ENCODE measurements at places on chromosomes 6 and 20.

GRCh38 chr6:45742591-45742990 is 273.1 kb downstream of the CLIC5 start:
- no peak for DNase-seq

- DNase-seq = peak; percentile 54
Observed at GRCh38 chr20:9573335-9574151, 59.2 kb downstream of the LAMP5 start.

- DNase-seq = no peak
Observed at GRCh38 chr6:131003488-131004386, 59.3 kb downstream of the EPB41L2 start.

GRCh38 chr6:80366714-80367113 is 260.2 kb downstream of the BCKDHB start:
- DNase-seq = no peak

DNA sequence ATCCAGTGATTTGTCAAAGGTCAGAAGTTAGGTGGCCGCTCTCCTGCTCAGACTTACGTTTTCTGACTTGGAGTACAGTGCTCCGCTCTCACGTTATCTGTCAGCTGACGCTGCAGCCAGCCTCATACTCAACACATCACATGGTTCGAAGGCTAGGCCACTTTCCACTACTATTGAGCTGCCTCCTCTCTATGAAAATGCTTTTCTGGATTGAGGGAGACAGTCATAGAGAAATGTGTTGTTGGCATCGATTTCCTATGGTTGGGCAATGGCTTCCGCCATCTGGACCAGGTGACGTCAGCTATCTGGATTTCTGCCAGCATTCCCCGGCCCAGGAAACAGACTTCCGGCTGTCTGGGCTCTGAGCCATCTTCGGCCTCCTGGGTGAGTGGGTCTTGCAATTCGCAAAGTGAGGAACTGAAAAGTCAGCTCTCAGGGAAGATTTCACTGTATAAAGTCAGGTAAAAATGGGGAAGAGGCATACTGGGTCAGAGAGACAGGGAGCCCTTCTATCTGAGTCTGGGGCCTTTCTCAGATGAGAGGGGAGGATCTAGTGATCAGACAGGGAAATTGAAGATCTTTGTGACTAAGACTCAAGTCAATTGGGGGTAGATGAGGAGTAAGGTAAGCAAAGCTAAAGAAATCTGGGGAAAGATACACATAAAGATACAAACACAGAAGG is 37.5 kb upstream of the IER3 start:
- no peak for DNase-seq
